ENCODE measurements at places on chromosomes 12 and 14. TPM values are rescaled to one million over a fixed set of nuclear protein-coding genes. Genes with fewer than 3 reads are reported as not detected.
A peak's percentile ranks its signal among the peaks of the same experiment; 100 is the strongest.

DNA sequence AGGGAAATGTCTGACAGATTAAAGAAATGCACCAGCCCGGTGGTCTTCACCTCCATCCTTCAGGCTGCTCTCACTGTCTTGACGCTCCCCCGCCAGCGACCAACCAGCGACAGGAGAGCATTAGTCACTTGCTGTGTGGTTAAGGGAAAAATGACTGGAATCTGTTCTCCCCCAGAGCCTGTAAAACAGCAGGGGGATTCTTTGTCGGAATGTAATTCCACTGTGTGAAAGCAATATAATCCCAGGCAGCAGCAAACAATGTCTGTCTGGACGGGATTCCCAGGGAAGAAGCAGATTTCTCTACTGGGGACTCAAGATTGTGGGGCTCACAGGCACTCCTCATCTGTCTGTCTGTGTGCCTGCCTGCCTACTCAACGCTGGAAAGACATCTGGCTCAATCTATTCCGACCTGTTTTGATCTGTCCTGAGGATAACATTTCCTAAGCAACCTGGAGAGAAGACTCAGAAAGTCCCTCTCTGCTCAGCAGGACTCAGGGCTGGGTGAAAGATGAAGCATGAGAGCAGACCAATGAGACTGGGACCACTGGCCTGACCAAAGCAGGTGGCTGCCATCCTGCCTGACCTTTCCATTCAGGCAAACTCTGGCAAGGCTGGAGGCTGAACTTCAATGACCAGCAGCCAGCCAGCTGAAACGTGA is 54.6 kb downstream of the NUAK1 start:
- no peak for DNase-seq

GRCh38 chr12:16611146-16611545 is 5.2 kb upstream of the LMO3 start:
- DNase-seq = no peak

DNA sequence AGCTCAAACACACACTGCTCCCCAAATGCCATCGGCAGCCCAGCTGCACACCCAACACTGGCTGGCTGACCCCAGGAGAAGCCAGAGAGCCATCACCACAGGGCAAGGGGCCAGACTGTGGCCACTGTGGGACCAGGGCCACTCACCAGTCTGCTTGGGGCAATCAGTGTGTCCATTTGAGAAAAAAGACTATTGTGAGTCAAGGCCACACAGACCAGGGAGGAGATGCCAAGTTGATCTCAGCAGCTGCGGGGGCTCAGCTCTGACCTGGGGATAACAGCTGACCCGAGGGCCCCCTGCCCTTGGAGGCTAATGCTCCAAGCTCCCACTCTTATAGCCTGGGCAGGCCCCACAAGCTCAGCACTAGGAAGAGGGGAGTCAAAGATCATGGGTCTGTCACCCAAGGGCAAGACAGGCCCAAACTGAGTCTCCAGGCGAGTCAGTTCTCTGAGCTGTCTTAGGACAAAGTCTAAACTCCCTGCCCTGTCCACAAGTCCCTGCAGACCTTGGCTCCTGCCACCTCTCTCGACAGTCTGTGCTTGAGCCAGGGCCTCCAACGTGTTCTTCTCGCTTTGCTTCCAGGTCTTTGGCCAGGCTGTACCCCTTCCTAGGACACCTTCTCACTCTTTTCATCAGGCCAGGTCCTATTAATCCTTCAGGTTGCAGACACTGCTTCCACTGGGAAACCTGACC is 30.1 kb upstream of the PNMA1 start:
- DNase-seq = no peak

- DNase-seq = no peak
Observed at GRCh38 chr12:73514672-73515071, 1023.0 kb upstream of the ATXN7L3B start.

- peak; percentile 15 for DNase-seq
Observed at GRCh38 chr12:93109551-93110203, 180.6 kb upstream of the EEA1 start.

DNA sequence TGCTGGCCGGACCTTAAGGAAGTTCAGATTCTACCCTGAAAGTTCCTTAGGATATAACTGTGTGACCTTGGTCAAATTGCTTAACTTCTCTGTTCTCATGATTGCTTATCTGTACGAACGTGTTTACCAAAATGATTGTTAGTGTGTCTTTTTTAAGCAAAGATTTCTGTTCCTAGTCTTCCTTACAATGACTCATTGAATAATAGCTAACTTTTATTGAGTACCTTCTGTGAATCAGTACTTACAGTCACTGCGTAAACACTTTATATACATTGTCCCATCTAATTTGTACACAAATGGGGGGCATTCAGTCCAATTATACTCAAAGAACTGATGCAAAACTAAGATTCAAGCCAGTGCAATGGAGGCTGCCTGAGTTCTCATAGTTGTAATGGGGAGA is 4.2 kb upstream of the TMEM30B start:
- DNase-seq = no peak

DNA sequence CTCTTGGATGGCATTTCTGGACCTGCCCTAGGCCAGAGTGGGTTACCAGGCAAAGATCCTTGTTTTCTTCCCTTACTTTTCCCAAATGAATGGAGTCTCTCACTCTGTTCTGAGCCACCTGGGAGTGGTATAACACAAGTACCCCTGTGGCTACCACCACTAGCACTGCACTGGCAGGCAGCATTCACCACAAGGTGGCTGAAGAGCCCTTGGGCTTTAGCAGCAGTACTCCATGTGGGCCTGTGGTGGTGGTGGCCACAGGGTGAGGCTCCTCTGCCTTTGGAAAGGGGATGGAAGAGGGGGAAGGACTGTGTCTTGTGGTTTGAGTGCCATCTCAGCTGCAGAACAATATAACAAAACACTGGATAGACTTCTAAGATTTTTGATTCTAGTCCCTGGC is 38.1 kb upstream of the LMNTD1 start:
- DNase-seq = no peak

- no peak for DNase-seq
Observed at GRCh38 chr12:11916771-11917170, 154.0 kb upstream of the BCL2L14 start.

DNA sequence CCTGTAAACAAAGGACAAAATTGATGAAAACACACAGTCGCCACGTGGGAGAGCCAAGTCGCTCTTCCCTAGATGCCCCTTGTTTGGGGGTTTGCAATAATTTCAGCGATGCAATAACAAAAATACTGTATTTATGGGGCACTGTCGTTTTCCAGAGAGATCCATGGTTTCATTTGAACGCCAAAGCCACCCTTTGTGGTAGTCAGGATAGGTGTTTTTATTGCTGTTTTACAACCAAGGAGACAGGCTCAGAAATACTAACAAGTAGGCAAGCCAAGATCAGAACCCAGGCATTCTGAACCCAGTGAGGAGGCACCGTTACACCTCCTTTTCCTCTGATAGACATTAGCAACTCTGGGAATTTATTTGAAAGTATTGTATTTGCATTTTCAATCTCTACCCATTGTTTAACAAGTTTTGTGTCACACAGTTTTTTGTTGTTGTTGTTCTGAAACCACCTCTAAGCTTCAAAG is 831 bp upstream of the BTBD7 start:
- no peak for DNase-seq

DNA sequence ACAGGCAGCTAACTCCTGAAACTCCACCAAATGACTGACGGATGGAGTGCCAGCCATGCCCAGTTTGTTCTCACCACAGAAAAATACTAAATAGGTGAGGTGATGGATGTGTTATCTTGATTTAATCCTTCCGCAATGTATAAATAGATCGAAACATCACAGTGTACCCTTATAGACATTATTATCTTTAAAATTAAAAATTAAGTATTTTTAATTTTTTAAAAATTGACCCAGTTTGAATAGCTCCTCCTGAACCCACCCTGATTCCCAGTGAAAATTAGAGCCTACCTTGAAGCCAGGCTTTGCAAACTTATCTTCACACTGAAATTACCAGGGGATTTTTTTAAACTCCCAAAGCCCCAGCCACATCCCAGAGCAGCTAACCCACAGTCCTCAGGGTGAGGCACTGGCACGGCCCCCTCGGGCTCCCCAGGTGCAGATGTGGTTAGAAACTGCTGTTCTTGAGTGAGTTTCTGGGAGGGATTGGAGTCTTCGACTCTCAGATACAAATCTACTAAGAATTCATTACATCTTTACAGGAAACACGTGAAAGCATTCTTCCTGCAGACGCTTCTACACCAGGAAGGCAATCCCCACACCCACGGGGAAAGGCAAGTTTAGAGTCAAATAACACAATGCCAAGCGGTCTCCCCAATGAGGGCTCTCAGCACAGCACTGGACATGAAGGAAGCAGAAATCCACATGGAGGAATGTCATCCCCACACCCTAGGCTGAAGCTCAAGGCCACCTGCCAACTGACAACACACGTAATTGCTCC is 126.4 kb downstream of the RIMBP2 start:
- no peak for DNase-seq

DNA sequence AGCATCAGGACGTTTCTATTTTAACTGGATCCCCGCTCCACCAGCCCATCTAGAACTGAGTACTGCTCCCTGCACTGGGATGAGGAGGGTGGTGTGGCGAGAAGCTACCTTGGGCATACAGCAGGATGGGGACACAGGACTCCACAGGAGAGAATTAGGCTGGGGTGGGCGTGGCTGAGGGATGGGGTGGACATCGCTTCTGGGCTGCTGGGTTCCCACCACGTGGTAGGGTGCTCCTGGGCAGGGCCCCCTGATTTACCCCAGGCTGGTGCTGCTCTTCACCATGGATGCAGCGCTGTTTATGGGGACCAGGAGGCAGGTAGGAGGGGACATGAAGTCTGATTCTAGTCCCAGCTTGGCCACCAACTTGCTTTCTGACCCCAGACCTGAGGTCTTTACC is 41.9 kb downstream of the VDR start:
- DNase-seq = no peak

GRCh38 chr12:43858096-43858495 is 22.2 kb downstream of the TMEM117 start:
- no peak for DNase-seq

DNA sequence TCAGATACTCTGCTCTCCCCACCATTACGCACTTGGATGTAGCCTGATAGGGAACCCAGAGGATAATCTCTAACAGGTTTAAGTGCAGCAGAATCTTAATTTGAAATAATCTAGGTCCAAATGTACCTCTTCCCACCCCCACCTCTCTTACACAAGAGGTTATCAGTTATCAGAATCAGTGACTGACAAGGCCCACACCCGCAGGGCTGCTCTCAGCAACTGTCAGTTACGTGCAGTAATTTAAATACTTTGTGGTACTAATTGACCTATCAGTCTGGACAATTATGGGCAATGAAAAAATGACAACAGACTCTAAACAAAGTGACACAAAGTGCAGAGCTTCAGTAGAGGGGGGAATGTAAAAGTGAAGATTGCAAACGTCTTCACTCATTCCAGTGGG is 74.0 kb downstream of the CLIP1 start:
- no peak for DNase-seq

DNA sequence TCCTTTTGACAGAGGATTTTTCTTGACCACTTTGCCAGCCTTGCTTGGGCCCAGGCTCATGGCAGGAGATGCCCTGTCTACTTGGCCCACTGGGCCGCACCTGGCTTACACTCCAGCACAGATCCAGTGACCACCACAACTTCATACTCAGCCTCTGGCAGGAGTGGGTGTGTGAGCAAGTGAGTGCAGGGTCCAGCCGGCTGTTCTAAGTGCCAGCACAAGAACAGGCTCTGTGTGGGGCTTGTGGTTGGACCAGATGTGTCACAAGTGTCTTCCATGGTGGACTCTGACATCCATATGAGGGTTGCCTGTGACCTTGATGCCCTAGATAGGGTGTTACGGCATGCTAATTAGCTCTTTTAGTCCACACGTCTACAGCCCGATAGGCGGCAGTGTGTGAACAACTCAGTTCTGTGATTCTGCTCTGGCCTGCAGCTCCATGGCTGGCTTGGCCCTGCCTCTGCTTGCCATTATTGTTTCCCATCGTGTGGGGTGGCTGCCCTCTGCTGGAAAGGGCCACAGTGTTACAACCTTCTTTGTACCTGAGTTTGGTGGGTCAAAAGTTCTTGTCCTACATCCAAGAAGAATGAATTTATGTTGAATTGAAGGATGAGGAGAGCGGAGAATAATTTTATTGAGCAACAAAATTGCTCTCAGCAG is 1089.1 kb downstream of the SLC6A15 start:
- DNase-seq = peak; percentile 9

GRCh38 chr12:125395583-125396215 is 330.5 kb downstream of the AACS start:
- DNase-seq = no peak

GRCh38 chr14:22448035-22448904 is 140.8 kb downstream of the DAD1 start:
- DNase-seq = peak; percentile 49

- no peak for DNase-seq
Observed at GRCh38 chr12:88035907-88036289, 6.7 kb upstream of the C12orf50 start.

DNA sequence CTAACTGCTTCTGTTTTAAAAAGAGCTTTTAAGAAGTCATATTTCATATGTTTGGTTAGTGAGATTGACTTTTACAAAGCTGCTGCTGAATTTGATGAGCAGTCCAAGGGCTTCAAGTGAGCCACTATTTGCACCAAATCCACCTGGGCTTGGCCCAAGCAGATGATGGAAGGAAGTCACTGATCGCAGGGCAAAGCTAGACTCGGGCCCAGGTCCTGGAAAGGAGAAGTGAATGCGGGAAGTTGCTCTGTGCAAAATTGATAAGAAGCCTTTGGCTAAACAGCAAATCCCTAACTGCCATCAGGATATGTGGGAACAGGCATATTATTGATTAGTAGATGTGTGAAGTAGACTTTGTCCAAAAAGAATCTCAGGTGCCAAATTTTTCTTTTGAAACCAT is 30.5 kb downstream of the PLXNC1 start:
- DNase-seq = no peak

DNA sequence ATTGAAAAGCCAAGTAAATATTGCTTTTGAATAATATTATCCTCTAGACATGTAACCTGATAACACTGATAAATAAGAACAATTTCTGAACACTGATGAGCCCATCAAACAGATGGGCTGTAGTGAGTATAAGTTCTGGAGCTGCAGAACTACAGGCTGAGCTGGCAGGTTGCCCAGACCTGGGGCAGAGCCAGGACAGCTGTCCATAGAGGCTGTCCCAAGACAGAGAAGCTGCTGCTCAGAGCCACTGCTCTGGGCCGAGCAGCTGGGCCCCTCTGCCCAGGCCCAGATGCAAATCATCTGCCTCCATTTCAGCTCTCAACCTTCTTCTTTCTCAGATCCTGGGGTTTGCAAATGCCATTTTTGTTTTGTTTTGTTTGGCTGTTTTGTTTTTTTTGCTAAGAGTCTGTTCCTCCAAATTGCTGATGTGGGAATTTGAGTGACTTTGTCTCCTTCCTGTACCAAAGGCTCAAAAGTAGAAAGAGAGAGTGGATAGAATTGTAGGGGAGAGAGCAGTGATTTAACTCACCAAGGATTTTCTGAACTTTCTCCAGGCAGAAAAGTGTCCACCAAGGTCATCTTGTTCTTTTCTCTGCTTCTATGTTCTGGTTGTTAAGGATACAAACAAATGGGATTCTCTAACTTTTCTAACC is 4.0 kb upstream of the TESPA1 start:
- peak; percentile 23 for DNase-seq

Gene GRIP1
- 0.22 TPM for polyA plus RNA-seq

Gene LMO3
- polyA plus RNA-seq = not detected

Gene IFNG-AS1
- 5.5 TPM for polyA plus RNA-seq

Gene ACYP1
- polyA plus RNA-seq = 38.3 TPM

Gene SRSF5
- 1,482 TPM for polyA plus RNA-seq

Gene PPFIA2
- polyA plus RNA-seq = not detected

Gene RAB35
- polyA plus RNA-seq = 20.4 TPM

Gene SLCO1A2
- polyA plus RNA-seq = not detected

Gene CMA1
- polyA plus RNA-seq = not detected

Gene SRP54
- 18.4 TPM for polyA plus RNA-seq

Gene OTX2
- not detected for polyA plus RNA-seq

Data from B cell (primary cell).